ENCODE measurements at places on chromosomes 11 and 22. TPM values are rescaled to one million over a fixed set of nuclear protein-coding genes. Genes with fewer than 3 reads are reported as not detected.

DNA sequence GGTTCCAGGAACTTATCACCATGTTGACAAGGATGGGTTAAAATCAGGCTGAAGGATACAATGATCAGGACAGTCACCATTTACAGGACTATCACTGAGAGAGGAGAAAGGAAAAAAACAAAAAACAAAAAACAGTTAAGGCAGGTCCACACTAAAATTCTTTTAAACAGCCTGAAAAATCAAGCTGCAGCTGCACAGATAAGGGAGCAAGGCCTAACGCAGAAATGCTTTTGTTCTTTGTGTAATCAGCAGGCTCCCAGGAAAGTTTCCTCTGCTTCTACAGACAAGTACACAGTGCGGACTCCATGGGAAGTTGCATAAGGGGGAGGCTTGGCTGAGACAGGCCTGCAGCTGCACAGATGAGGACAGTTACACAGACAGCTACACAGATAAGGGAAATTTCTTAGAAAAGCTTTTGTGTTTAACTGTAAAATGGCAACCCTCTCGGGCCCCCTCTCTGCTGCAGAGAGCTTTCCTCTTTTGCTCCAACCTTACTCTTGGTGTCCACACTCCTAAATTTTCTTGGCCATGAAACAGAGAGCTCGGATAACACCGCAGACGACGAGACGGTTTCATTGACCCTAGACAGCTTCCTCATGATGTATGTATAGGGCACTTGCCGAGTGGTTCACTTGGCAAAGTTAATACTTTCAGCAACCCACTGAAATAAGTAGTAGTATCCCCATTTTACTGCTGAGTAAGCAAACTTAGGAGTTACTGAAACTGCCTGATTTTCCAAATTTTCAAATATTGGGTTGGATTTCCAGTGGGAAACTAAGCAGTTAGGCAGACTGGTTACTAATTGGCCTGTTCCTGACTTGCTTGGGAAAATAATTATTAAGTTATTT, 45.5 kb downstream of the PIWIL3 start:
- no peaks in the 10 kb centered on the region for H3K36me3 ChIP-seq
- DNase-seq: no peak
- H3K4me3 ChIP-seq: no peak overlapping the region
- peaks cover 6% of the 10 kb centered on the region for H3K27me3 ChIP-seq
- H3K4me1 ChIP-seq: peaks cover 23% of the 10 kb centered on the region
- peak overlapping the region; percentile 47 for H3K27ac ChIP-seq

The LMO2 gene
- total RNA-seq: 4.5 TPM

DNA sequence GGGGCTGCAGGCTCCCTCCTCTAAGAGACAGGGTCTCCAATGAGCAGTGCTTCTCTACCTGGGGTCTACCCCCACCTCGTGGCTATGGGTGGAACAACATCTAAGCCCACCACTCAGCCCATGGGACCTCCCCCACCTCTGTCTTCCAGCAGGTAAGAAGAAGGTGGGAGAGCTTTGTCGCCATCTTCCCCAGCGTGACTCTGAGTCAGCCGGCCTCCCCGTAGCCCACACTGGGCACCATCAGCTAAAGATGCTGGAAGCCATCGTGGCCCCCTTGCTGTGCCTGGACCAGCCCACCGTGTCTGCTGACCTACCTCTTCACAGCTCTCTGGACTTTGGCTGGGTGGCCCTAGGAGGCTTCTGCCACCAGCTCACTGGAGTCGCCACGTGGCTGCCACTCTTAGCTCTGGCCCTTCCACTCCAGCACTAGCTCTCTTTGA, 944 bp downstream of the C11orf86 start:
- DNase-seq: no peak
- no peaks in the 10 kb centered on the region for H3K4me1 ChIP-seq
- no peaks in the 10 kb centered on the region for H3K36me3 ChIP-seq
- H3K4me3 ChIP-seq: no peak overlapping the region

DNA sequence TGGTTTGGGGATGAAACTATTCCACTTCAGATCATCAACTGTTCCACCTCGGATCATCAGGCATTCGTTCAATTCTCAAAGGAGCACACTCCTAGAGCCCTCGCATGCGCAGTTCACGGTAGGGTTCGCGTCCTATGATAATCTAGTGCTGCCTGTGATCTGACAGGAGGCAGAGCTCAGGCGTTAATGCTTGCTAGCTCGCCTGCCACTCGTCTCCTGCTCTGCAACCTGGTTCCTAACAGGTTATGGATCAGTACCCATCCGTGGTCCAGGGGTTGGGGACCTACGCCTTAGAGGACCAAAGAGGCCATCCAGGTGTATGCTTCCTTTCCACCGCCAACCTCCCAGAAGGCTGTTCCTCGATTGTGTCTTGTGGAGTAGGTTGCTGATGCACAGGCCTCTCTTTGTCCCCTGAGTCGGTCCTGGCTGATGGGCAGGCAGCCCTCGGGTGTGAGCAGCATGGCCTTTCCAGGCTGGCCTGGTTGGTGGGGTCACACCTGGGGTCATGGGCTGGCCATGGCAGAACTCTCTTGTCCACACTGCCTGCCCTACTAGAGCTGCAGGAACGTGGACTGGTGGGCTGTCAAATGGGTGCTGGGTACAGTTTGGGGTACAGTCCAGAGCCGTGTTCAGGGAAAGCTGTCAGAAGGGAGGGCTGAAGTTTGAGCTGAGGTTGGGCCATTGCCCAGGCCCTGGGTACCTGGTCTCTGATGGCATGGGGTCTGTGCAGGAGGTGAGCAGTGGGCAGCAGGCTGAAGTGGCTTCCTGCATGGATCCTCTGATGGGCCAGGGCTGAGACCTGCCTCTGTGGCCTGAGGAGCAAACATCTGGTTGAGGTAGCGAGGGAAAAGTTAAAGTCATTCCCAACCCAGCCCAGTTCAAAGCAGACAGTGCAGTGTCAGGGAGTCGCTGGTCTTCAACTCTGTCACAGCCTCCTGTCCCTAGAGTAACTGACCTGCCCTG, 11.1 kb downstream of the PRDM11 start:
- H3K4me3 ChIP-seq: no peak overlapping the region
- no peak for DNase-seq
- H3K4me1 ChIP-seq: peaks cover 44% of the 10 kb centered on the region
- H3K27ac ChIP-seq: peak overlapping the region; percentile 74
- no peaks in the 10 kb centered on the region for H3K36me3 ChIP-seq

The TP53AIP1 gene
- total RNA-seq: not detected

The PNPLA5 gene
- total RNA-seq: not detected

DNA sequence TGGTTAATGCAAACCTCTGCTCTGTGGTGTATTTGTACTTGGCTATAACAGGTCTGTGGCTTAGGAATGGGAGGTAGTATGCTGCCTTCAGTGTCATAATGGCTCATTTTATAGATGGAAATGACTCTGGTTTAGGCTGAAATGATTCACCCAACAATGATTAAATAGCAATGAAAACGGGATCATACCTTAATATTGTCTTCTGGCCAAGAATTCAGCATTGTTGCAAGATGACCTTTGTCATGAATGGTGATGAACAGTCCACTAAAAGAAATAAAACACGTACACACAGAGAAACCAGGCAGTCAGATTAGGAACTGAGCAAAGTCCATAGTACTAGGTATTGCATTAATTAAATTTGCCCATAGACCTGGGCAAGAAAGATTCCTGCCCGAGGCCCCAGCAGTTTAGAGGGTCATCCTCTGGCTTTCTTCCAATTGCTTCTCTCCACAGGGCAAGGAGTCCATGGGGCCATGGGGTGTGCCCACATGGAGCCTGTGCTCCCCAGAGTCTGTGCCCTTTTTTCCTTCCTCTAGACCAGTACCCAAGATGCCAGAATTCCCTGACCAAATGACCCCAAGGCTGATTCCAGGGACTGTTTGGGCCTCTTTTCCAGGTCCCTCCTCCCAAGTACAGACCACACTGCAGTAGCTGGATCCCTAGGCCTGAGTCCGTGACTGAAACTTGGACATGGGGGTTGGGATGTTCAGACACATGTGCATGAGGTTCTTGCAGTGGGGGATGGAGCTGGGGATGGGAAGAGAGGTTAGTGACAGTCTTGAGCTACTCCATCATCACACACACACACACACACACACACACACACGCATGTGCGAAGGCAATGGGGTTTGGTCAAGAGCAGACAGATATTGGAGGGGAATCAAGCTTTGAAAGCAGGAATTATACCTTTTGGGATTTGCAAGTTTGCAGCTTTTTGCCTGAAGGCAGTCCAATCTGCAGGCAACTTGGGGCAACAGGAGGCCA, 134.2 kb downstream of the CCDC81 start:
- DNase-seq: no peak
- peaks cover 4% of the 10 kb centered on the region for H3K36me3 ChIP-seq
- no peaks in the 10 kb centered on the region for H3K4me1 ChIP-seq
- no peak overlapping the region for H3K4me3 ChIP-seq

- peak; percentile 70 for DNase-seq
- no peak overlapping the region for H3K4me3 ChIP-seq
- no peak overlapping the region for H3K27ac ChIP-seq
- no peaks in the 10 kb centered on the region for H3K4me1 ChIP-seq
Observed at GRCh38 chr11:117717485-117718314, 79.3 kb downstream of the DSCAML1 start.

The OR5AK2 gene
- not detected for total RNA-seq

The FAU gene
- total RNA-seq: 641 TPM

- DNase-seq: no peak
- H3K4me3 ChIP-seq: no peak overlapping the region
- H3K27me3 ChIP-seq: no peaks in the 10 kb centered on the region
- H3K27ac ChIP-seq: no peak overlapping the region
- H3K4me1 ChIP-seq: peaks cover 3% of the 10 kb centered on the region
Observed at GRCh38 chr11:78432058-78432515, 14.5 kb upstream of the GAB2 start.

DNA sequence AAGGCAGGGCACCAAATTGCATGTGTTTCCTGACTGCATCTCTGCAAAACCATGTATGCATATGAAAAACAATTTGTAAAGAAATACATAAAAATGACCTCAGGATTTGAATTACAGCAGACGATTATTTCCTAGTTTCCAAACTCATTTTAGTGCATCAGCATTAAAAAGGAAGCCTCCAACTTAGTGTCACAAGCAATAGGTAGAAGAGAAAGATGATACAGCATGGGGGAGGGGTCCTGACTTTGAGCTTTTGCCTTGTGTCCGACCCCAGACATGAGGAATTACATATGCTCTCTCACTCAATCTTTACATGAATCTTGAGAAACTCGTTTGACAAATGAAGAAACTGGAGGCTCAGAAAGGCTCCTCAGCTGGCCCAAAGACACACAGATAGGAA, 294.6 kb upstream of the NARS2 start:
- no peak overlapping the region for H3K27ac ChIP-seq
- H3K36me3 ChIP-seq: no peaks in the 10 kb centered on the region
- no peak for DNase-seq
- H3K4me3 ChIP-seq: no peak overlapping the region

The TNNT3 gene
- 17.1 TPM for total RNA-seq

DNA sequence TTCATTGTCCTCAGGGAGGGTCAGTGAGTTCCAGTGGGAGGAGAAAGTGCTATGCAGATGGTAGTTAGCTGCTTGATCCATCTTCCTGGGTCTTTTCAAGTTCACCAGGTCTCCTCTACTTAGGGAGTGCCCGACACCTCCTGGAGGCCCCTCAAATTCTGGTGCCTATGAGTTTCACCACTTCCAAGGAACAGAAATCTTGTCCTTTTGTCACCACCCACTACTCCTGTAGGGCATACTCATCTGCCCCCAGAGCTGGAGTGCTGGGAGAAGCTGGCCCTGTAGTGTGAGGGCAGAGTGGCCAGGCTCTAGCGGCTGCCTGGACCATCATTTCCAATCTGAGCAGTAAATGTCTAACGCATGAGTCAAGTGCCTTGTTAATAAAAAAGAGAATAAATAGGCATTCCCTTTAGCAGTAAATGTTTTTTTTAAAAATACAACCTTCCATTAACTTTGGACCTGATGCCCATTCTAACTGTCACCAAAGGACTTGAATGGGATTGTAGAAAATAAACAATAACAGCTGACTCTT, 12.5 kb downstream of the IRAG1 start:
- H3K27ac ChIP-seq: no peak overlapping the region
- DNase-seq: no peak
- H3K36me3 ChIP-seq: no peaks in the 10 kb centered on the region
- H3K4me3 ChIP-seq: no peak overlapping the region

The ADM gene
- 52.4 TPM for total RNA-seq

The UBQLN3 gene
- not detected for total RNA-seq

- H3K4me3 ChIP-seq: no peak overlapping the region
- no peaks in the 10 kb centered on the region for H3K27me3 ChIP-seq
- no peaks in the 10 kb centered on the region for H3K36me3 ChIP-seq
- H3K27ac ChIP-seq: no peak overlapping the region
Observed at GRCh38 chr22:25021976-25022711, 69.6 kb downstream of the KIAA1671 start.

The ARHGAP1 gene
- total RNA-seq: 66.5 TPM

GRCh38 chr22:46653596-46653995, 33.4 kb downstream of the GRAMD4 start:
- no peaks in the 10 kb centered on the region for H3K36me3 ChIP-seq
- H3K4me1 ChIP-seq: peaks cover 18% of the 10 kb centered on the region
- peak overlapping the region; percentile 88 for H3K27ac ChIP-seq
- H3K27me3 ChIP-seq: no peaks in the 10 kb centered on the region

DNA sequence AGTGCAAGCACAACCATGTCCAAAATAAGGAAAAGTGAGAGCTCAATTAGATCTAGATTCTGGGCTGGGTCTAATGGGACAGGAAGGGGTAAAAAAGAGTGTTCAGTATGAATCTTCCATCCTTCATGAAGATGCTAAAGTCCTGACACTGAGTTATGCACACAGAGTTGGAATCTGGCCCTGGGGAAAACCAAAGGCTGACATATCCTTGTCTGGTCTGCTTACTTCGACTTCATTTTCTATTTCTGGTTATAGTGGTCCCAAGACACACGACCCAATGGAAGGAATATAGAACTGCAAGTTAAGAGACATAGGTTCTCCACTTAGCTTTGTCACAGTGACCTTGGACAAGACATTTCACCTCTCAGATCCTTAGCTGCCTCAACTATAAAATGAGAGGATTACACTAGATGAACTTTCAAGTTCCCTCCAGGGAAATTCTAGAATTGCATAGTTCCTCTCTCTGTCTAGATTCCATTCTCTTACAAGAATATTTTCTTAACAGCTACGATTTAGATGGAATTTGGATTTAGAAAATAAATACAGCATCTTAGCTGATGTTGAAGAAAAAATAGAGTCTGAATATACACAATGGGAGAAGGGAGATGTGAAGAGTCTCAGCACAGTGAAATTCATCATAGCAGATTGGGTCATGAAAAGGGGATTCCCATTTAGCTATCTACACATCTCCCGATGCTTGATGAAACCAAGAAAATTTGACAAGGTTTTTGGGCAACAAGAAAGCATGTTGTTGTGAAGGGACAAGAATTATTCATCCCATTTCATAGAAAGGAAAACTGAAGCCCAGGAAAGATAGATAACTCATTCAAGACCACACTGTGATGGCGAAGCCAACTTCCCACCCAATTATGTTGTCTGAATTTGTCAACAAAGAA, 3.3 kb downstream of the BLID start:
- no peak for DNase-seq
- no peak overlapping the region for H3K4me3 ChIP-seq
- no peaks in the 10 kb centered on the region for H3K36me3 ChIP-seq
- no peak overlapping the region for H3K27ac ChIP-seq
- no peaks in the 10 kb centered on the region for H3K27me3 ChIP-seq

GRCh38 chr11:9172389-9172788, 81.0 kb upstream of the SCUBE2 start:
- H3K36me3 ChIP-seq: peaks cover 3% of the 10 kb centered on the region
- no peak overlapping the region for H3K4me3 ChIP-seq

- no peaks in the 10 kb centered on the region for H3K36me3 ChIP-seq
- H3K27me3 ChIP-seq: no peaks in the 10 kb centered on the region
- peak overlapping the region; percentile 85 for H3K4me3 ChIP-seq
- H3K4me1 ChIP-seq: peaks cover 24% of the 10 kb centered on the region
Observed at GRCh38 chr11:67468056-67468455, 995 bp downstream of the TMEM134 start.

GRCh38 chr11:123061403-123062157, at the start of gene HSPA8:
Gene HSPA8, minus strand, starts transcription at chr11:123062136. Its CDS starts 812 bp downstream, at chr11:123061324.
- H3K36me3 ChIP-seq: peaks cover 45% of the 10 kb centered on the region
- peak; percentile 85 for DNase-seq
- peaks cover 62% of the 10 kb centered on the region for H3K4me1 ChIP-seq
- H3K4me3 ChIP-seq: peak within 1 kb of the TSS; percentile 96
- no peaks in the 10 kb centered on the region for H3K27me3 ChIP-seq
